ENCODE measurements at places on chromosomes 12 and 14. TPM values are rescaled to one million over a fixed set of nuclear protein-coding genes. Genes with fewer than 3 reads are reported as not detected.

ATL1 gene
- total RNA-seq = 14.3 TPM

CD27 gene
- total RNA-seq = 1.6 TPM

GRCh38 chr14:89648510-89648909, 231.5 kb upstream of the FOXN3 start:
- no peak for DNase-seq

- DNase-seq = no peak
Observed at GRCh38 chr12:46790066-46790465, 35.7 kb downstream of the SLC38A4 start.

GRCh38 chr12:60240891-60241290, 645.1 kb downstream of the SLC16A7 start:
- no peak for DNase-seq

DNA sequence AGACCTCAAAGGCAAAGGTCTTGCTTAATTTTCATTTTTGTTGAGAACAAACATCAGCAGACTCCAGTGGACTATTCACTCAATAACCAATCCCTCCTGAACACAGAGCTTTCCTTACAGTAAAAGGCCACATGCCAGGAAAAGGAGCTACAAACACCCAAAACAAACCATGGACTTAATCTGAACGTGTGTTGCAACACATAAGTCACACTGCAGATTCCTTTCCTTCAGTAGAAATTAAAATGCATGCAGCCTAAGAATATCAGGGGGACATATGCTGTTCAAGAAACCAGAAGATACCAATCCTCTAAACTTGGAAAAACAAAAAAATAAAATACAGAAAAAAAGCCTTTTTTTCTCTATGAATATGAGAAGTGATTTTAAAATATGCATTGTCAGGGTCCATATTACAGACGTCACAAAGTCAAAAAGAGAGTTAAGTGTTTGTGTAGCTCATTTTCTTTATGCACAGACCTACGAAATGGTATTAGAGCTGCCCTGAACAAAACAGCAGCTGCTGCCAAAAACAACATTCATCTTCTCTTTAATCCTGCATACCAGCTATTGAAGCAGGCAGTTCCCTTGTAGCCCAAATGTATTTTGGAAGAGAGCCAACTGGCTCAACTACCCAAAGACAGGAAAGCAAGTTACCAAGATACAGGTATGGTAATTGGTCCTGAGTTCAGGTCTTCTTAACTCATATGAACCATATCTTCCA, 26.2 kb downstream of the KITLG start:
- no peak for DNase-seq

DNA sequence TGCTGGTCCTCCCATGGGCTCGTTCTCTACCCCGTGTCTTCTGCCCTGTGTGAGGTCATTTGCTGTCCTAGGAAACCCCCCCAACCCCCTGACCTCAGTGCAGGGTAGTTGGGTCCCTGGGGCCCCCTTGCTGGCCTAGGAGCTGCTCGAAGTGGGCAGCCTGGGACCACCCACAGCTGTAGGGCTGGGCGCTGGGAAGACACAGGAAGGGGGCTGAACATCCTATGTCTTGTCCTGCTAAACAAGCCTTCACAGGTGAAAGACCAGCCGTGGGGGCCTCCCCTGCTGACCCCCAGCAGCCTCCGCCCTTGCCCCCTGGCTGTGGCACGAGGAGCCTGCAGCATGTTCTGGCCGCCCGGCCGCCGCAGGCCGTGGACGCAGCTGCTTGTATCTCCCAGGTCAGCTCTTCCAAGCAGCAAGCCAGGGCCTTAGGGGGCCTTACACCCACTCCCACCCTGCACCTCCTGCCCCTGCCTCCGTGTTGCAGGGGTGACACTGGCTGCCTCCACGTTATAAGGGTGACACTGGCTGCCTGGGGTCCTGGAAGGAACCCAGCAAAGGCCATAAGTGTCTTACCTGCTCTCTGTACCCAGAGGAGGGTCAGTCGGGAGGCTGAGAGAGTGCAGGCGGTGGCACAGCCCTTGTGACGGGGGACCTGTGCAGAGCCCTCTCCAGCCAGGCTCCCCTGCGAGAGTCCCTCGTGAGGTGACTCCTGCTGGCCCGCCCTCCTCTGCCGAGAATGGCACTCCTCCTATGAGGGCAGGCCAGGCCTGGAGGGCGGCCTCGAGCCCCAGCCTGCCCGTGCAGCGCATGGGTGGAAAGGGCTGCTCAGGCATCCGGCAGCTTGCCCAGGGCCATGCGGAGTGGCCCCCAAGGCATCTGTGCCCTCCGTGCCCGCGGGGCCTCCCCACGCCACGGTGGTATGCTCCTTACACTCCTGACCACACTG, 11.5 kb upstream of the TEX22 start:
- no peak for DNase-seq

- DNase-seq = no peak
Observed at GRCh38 chr14:81272317-81272716, 51.6 kb upstream of the GTF2A1 start.

GRCh38 chr14:95490138-95490509, 26.3 kb downstream of the SYNE3 start:
- DNase-seq = no peak

- DNase-seq = no peak
Observed at GRCh38 chr14:103904493-103905107, 23.7 kb upstream of the TDRD9 start.

DNA sequence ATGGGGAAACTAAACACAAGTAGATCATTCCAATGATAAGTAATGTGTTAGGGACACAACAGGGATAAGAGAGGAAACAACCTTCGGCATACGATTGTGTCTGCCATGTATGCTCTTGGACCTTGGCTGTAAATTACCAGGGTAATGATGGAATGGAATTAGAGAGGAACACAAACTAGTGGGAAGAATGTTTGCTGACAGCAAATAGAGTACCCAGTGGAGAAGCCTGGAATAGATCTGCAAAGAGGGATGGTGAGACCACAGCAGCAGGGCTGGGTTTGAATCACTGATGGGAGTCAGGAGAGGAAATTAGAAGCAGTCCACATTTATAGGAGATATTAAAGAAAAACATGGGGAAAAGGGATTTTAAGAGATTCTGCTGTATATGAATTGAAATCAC, 172.8 kb downstream of the LRIG3 start:
- DNase-seq = no peak

- DNase-seq = no peak
Observed at GRCh38 chr12:105713606-105714305, 383.3 kb downstream of the C12orf75 start.

Data from thoracic aorta (tissue), 2 donors.